Eye (tissue), 1 donor: ENCODE measurements at places on chromosomes 2 and 18.

DNA sequence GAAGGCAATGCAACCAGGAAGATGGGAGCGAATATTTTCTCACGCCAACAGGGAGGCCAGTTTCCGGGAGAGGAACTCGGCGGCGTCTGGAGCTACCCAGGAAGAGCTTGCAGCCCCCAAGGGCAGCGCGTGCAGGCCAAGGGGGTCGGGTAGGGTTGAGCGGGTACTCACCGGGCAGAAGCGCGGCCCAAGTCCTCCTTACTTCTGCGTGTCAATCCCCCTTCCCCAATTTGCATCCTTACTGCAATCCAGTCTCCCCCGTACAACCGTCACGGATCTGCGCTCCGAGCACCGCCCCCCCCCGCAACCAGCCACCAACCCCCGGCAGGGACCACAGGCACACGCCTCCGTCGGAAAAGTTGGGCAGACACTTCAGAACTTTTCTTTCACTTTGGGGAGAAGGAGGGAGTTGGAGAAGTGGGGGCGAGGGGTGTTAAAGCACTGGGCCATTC lies 1.3 kb downstream of the ATP8B1 start:
- no peak for DNase-seq

DNA sequence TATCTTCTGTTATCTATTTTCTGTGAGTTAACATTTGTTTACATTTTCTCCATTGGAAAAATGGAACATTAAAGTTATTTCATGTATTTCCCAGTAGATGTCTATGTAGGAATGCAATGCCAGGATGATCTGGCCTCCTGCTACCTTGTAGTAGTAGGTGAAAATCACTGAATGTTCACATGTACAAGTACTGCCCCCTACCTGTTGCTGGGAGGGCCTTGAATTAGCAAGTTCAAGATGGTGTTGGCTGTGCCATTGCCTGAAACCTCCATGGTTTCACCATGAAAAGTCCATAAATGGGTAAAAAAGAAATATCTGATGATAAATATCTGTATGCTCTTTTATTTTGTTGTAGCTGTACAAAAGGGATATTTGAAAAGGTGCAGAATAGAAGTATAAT lies 30.7 kb downstream of the XRCC5 start:
- DNase-seq, result peak; percentile 10

- DNase-seq, result no peak
These were observed 567.3 kb upstream of the ZNF804A start for GRCh38 chr2:184030989-184031388.

- DNase-seq, result no peak
These were observed 2.3 kb downstream of the INPP5D start for GRCh38 chr2:233062451-233062850.

GRCh38 chr18:69444221-69444620 lies 43.5 kb downstream of the DOK6 start:
- DNase-seq, result peak; percentile 24
